ENCODE measurements at places on chromosomes 1 and 21. TPM values are rescaled to one million over a fixed set of nuclear protein-coding genes. Genes with fewer than 3 reads are reported as not detected.

SPRR2G gene
- total RNA-seq, result not detected

DEPDC1 gene
- 1.6 TPM for total RNA-seq

DOCK7 gene
- 43.1 TPM for total RNA-seq

RNU1-2 gene
- total RNA-seq, result not detected

DDAH1 gene
- 18.1 TPM for total RNA-seq

FNDC5 gene
- total RNA-seq, result 577 TPM

FOXO6 gene
- 28.9 TPM for total RNA-seq

SLC22A15 gene
- 13.8 TPM for total RNA-seq

ST6GALNAC3 gene
- not detected for total RNA-seq

DIRAS3 gene
- total RNA-seq, result 6.3 TPM

SHISAL2A gene
- not detected for total RNA-seq

CELA2A gene
- not detected for total RNA-seq

OR2T35 gene
- not detected for total RNA-seq

DPT gene
- total RNA-seq, result not detected

HES3 gene
- total RNA-seq, result not detected

FAAH gene
- 0.26 TPM for total RNA-seq

JUN gene
- 65.9 TPM for total RNA-seq

IPO13 gene
- 55.5 TPM for total RNA-seq

NDUFS5 gene
- 217 TPM for total RNA-seq

CROCC gene
- 11.8 TPM for total RNA-seq

KCNN3 gene
- total RNA-seq, result 30.8 TPM

AGRN gene
- 171 TPM for total RNA-seq

OR6K3 gene
- not detected for total RNA-seq

FMO1 gene
- total RNA-seq, result 0.08 TPM

KRTAP13-2 gene
- total RNA-seq, result not detected

OXCT2 gene
- total RNA-seq, result 0.88 TPM

PLEKHA6 gene
- 18.7 TPM for total RNA-seq

AKR7A3 gene
- total RNA-seq, result 0.19 TPM

FCRL2 gene
- not detected for total RNA-seq

Data from myocyte (in vitro differentiated cells).